ENCODE measurements at places on chromosomes 3 and 15. TPM values are rescaled to one million over a fixed set of nuclear protein-coding genes. Genes with fewer than 3 reads are reported as not detected.

CATSPER2 gene
- 5.0 TPM for total RNA-seq

ANKRD34C gene
- total RNA-seq, result not detected

ATR gene
- total RNA-seq, result 25.2 TPM

IQCF5 gene
- total RNA-seq, result not detected

DUOXA2 gene
- not detected for total RNA-seq

CKMT1B gene
- total RNA-seq, result 5.1 TPM

MKRN2OS gene
- 1.3 TPM for total RNA-seq

EIF5A2 gene
- total RNA-seq, result 6.2 TPM

FBXO40 gene
- under 0.01 TPM for total RNA-seq

ABTB1 gene
- 14.2 TPM for total RNA-seq

RPL4 gene
- total RNA-seq, result 6,900 TPM

TRH gene
- not detected for total RNA-seq

CDV3 gene
- total RNA-seq, result 244 TPM

EPHA3 gene
- 0.04 TPM for total RNA-seq

CHST2 gene
- total RNA-seq, result 14.5 TPM

TM4SF18 gene
- not detected for total RNA-seq

MAPK6 gene
- 56.4 TPM for total RNA-seq

PTH1R gene
- 2.1 TPM for total RNA-seq

GFM1 gene
- total RNA-seq, result 55.0 TPM

TMEM202 gene
- total RNA-seq, result not detected

SHC4 gene
- 4.2 TPM for total RNA-seq

IMPG2 gene
- 0.07 TPM for total RNA-seq

CDCP1 gene
- total RNA-seq, result 82.0 TPM

MUSTN1 gene
- not detected for total RNA-seq

Data from kidney epithelial cell (primary cell).